Kidney capillary endothelial cell (primary cell): ENCODE measurements at places on chromosomes 4 and X.

GRCh38 chr4:84708406-84709135, 125.6 kb downstream of the CDS1 start:
- peak; percentile 3 for DNase-seq

- peak; percentile 29 for DNase-seq
Measured at GRCh38 chrX:14926471-14926870, 53.2 kb downstream of the MOSPD2 start.

GRCh38 chrX:51047950-51048349, 137.4 kb downstream of the BMP15 start:
- no peak for DNase-seq

DNA sequence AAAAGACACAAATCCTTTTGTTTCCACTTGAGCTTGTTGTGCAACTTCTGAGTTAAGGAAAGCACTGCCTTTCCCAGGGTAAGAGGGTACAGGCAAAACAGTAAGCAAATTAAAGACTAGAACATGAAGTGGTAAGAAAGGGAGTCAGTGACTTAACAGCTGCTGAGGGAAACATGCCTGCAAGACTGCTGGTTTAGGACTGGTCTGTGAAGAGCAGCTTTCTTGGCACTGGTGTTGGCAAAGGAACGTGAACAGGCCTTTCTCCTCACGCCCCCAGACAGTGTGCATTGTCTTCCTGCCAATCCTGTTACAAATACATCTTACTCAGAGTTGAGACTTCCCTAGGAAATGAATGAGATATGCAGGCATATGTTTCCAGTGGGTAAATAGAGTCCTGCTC, 2.6 kb downstream of the LHFPL1 start:
- DNase-seq = no peak

DNA sequence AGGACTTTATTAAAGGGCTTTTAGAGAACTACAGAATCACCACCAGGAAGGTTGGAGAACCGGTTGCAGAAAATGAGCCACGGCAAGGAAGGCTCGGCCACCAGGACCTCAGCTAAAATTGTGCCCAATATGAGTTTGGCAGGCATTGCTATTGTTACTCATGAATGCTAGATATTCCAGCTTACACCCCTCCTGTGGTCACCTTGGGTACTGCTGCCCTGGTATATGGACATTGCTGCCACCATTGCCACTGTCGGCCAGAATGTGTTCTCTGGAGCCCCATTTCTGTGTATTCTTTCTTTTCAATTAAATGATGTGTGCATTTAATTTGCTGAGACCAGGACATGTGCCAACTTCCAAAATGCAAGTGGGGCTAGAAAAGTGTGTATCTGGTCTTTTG, 626.7 kb upstream of the BOD1L1 start:
- no peak for DNase-seq
